Fibroblast of skin of abdomen (primary cell): ENCODE measurements at places on chromosomes 6 and 20.

GRCh38 chr6:56407883-56408410 is 160.6 kb upstream of the COL21A1 start:
- no peak for DNase-seq

GRCh38 chr20:44776980-44777379 is 31.3 kb downstream of the KCNK15 start:
- peak; percentile 8 for DNase-seq

- DNase-seq: no peak
Measured at GRCh38 chr20:11364736-11365135, 553.0 kb upstream of the BTBD3 start.

- DNase-seq: no peak
Measured at GRCh38 chr20:7710440-7710839, 229.8 kb downstream of the HAO1 start.

- DNase-seq: no peak
Measured at GRCh38 chr20:45897692-45898091, 6.6 kb downstream of the CTSA start.

DNA sequence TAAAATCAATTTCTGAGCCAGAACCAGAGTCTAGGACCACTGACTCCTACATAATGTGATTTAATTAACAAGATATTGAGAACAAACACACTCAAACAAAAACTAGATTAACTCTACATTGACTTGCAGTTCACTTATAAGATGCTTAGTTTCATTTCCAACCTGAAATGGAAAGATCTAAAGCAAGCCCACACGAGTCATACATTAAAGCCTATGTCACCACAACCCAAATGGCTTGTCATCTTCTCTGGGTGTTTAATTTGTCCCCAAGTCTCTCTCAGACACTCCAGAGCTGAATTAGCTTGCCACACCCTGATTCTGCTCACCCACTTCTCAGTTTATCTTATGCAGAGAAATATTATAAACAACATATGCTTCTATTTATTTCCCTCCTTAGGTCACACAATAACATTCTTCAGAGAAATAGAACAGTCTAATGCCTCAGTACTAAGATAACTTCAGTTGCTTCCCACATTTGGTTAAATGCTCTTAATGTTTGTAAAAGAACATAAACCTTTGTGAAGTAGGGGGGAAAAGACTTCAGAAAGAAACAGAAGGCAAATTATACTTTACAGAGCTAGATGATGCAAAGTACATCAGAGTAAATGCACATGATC is 8.8 kb upstream of the FBXO30 start:
- no peak for DNase-seq

DNA sequence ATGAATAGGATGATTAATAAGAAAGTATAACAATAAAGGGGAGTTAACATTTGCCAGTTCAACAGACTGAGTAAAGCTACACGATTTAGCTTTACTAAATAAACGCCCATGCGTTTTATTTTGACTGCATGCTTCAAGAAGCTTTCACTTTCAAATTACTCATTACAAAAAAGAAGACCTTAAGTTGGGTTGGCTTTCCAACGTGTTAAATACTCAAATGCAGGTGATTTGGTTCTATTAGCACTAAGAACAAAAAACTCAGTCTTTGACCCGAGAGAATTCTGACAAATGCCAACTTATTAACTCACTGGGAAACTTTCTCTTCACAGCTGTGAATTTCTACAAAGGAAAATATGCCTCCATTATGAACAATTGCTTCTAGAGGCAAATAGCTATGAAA is 24.8 kb downstream of the RNF146 start:
- no peak for DNase-seq

GRCh38 chr6:39466631-39467030 is 144.1 kb upstream of the KCNK16 start:
- DNase-seq: no peak

DNA sequence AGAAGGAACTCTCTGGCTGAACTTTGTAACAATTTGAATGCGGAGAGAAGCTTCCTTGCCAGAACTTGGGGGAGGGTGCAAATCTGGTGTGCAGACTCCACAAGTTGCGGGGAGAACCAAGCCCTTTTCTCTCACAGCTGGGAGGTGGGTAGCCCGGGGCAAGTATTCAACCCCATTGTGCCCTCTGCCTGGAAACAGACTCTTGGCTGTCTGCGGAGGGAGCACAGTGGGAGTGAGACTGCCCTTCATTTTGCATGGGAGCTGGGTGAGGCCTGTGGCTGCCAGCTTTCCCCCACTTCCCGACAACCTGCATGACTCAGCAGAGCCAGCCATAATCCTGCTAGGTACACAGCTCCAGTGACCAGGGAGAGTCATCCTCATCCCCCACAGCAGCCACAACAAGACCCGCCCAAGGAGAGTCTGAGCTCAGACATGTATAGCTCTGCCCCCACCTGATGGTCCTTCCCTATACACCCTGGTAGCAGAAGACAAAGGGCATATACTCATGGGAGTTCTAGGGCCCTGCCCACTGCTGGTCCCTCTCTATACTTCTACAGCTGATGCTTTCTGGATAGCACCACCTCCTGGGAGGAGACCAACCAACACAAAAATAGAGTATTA is 29.4 kb upstream of the TPD52L1 start:
- no peak for DNase-seq

GRCh38 chr20:20456741-20457140 is 88.8 kb downstream of the INSM1 start:
- DNase-seq: no peak

DNA sequence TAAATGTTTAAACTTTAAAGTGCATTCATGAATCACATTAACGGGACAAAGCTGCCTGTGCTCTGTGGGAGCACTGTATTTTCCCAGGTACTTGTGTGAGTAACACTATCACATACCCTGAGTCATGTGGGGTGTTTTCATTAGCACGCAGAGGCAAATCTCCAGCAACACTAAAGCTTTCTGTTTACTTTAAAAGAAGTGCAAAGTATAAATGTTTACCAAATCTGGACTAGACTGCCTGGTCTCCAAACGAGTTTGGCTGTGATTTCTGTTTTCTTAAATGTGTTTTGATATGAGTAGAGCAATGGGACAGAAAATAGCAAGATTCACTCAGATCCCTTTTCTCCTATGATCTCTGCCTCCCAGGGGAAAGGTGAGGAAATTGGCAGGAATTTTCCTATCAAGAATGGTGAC is 28.8 kb upstream of the RIPPLY2 start:
- DNase-seq: no peak

- DNase-seq: no peak
Measured at GRCh38 chr6:166907871-166908806, 48.2 kb downstream of the RNASET2 start.

DNA sequence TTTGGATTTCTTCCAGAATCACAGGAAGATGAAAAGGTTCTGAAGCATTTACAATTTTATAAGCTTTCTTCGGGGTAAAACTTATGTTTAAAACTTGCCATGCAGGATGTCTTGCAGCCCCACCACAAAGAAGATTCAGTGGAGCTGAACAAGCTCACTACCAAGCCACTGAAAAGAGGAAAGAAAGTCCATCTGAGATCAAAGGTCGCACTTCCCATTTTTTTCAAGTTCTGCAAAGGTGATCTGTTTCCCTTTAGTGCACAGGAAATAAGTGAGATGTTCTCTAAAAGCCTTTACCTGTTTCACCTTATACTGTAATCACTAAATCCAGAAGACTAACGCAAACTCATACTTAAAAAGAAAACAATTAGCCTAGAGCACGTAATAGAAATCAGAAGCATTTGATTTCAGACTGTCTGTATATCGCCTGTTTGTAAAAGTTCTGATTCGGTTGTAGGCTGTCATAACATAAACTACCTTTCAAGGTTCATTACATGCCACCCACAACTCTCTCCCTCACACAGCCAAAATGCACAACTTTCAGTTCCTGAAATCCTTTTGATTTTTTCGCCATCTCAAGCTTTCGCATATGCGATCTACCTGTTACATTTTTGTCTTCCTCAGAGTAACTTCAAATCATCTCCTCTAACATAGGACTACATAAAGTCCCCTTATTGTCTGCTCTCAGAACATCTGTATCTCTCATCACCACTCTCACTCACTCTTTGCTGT is 1.8 kb downstream of the ECHDC1 start:
- DNase-seq: no peak

DNA sequence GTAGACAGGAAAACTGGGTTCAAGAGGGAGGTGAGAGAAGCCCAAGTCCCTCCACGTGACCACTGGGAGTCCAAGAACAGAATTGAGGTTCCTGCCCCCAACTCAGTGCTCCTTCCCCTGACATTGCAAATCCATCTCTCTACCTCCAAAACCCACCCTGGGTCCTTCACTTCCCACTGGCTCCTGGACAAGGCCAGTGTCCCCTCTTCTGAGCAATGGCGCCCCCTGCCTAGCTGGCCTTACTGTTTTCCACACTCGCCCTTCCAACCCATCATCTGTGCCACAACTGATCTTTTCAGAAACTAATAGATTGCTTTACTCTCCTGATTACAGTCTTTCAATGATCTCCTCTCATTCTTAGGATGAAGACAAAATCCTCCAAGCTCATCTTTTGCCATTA is 200.3 kb downstream of the ANKRD60 start:
- no peak for DNase-seq

DNA sequence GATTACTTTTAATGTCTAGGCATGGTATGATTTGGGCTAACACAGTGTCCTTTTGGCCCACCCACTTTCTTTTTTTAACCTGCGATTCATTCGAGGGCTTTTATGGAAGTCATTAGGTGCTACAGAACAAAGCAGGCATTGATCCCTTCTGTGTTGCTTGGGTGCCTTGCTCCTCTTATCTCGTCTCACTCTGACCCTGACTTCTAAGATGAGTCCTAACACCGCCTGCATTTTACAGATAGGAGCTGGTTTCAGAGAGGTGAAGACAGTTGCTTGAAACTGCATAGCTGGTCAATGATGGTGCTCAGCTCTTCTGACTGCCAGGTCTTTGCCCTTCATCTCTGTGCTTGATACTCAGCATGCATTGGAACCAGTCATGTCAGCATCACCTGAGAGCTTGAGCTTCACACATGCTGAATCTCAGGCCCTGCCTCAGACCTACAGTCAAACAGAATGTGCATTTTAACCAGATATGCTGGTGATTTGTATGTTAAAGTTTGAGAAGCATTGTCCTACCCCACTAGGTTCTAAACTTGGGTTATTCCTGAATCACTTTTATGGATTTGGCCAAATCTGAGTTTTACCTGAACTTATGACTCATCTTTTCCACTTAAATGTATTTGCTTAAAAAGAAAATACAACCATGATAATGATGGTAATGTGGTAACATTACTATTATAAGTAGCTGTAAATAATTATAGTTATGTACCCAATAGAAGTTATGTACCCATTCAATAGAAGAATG is 142.3 kb downstream of the PLCB4 start:
- no peak for DNase-seq

DNA sequence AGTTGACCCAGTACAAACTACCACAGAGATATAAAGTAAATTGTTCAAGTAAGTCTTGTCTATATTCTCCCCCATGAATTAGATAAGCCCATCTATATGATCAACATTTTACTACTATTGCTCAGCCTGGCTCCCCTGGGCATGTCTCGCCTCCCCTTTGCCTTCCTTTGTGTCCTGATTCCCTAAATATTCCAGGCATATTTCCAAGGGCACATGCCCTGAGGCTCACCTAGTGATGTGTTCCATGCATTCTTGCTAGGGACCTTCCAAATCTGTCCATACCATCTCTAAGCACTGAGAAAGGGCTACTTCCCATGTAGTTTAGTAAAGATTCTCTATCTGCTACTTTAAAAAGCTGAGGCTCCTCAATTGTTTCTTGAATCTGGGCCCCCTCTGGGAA is 309.5 kb upstream of the PRND start:
- no peak for DNase-seq

DNA sequence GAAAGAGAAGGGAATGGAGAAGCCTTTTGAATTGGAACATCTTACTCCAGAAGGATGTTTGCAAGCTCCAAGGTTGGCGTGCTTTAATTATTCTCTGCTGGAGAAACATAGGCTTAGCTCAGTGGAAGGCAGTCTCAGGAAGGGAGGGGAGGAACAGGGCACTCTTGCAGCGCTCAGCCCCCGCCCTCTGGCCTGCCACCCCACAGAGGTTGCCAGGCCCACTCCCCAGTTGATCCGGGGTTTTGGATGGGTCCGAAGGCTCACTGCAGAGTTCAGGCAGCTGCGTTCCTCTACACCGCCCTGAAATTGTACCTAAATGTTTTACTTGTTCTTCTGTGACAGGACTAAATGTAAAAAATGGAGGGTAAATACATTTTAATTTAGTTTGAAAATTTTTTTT is 155.2 kb upstream of the DTNBP1 start:
- no peak for DNase-seq

DNA sequence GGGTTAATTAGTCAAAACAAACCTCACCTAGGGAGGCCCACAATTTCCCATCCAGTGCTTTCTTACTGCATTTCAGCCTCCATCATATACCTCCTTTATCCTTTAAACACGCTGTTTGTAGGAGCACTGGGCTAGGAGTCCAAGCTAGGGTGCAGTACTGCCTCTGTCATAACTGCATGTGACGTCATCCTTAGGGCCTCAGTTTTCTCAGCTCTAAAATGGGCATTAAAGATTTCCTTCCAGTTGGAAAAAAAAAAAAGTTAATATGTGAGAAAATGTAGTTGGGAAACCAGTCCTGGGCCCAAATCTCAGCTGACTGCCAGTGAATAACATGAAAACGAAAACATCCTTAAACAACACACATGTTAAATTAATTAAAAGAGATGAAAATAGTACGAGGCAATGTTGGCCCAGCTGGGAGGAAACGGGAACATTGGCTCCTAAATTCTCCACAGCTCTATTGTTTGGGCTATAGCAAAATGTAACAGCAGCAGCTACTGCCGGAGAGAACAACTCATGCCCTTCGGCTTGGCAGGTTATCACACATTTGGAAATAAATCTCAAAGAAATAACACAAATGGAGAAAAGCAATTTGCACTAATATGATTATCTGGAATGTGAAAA is 79.9 kb upstream of the CCDC167 start:
- DNase-seq: no peak

GRCh38 chr20:971346-971745 is 30.8 kb downstream of the RSPO4 start:
- no peak for DNase-seq

GRCh38 chr6:124495665-124496190 is 466.5 kb upstream of the RNF217 start:
- DNase-seq: no peak

DNA sequence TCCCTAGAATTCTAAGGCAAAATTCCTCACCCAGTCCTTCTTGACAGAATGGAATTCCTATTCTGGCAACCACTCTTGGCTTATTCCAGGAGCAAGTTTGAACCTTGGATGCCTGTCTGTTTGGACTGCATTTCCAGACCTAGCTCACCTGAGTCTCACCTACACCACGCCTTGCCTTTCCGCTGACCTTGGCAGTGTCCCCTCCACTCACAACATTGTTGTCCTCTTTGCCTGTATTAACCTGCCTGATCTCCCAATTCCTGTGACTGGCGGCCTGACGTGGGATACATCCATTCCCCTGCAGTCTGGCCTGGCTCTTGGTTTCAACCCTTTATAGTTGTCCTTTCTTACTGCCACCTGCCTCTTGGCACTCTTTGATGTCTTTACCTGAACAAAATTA is 281.4 kb upstream of the SOX4 start:
- no peak for DNase-seq

GRCh38 chr6:43978473-43979346 is 148.5 kb downstream of the MRPL14 start:
- DNase-seq: no peak
